Effector CD4-positive, alpha-beta T cell (primary cell): ENCODE measurements at places on chromosomes 13 and 19.

DNA sequence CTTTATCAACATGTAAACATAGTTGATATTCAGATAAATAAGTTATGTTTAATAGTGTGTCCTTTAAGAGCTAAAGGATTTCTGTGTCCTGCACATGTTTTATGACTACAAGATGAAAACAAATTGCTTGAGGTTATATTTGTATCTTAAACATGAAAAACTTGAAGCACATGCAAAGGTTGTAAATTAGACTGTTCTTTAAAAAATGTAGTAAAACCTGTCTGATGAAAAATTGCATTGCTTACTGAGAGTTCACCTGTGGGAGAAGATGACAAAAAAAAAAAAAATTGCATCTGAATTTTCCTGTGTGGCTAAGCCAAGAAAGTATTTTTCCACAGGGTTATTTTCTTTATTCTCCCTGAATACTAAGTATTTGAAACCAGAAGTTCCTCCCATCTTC, 25.7 kb upstream of the LMO7 start:
- DNase-seq: no peak

DNA sequence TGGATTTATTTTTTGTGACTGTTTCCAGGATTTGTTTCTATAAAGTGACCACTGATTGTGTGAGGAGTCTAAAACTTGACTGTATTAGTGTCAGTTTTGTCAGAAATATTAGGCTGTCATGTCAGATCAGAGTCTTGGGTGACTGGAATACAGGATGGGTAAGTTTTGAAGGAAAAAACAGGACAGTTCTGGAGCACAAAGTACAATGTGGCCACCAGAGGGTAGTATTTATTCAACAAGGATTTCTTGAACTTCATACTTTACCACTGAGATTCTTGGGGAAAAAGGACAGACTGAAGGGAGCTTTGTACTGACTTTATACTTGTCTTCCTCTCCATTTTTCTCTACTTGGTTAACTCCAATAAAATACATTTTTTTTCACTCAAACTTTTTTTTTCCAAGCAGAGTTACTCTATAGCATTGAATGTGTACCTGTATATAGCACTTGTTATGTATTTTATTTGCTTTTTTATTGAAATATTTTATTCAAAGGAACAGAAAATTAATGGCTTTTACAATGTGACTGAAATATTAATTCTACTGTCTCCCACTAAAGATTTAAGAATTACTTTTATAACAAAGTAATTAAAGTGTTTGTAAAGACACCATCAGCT, 51.1 kb downstream of the LMO7 start:
- DNase-seq: no peak

DNA sequence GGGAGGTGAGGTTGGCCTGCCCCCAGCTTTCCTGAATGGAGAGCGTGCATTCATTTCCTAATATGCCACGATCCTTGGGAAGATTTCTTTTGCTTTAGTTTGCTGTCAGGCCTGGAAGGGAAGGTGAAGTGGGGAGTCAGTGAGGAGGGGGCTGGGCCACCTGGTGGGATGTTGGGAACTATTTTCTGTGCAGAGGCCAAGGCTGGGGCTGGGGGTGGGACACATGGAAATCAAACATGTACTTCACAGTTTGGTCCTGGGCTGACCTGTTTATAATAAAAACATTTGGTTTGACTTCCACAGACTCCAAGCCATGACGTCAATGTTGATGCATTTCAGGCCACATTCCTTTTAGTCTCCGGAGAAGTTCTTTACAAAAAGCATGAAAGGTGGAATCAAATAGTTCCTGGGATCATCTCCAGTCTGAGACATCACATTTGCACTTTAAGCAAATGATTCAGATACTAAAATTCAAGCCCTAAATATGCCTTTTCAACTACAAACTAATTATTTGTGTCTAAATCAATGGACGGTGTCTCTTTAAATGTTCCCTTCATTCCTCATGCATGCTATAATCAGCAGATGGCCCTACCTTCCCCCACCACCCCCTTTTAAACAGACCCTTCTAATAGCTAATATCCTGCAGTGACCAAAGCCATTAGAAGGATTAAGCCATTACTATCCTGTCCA, 41.5 kb upstream of the MEDAG start:
- DNase-seq: no peak

DNA sequence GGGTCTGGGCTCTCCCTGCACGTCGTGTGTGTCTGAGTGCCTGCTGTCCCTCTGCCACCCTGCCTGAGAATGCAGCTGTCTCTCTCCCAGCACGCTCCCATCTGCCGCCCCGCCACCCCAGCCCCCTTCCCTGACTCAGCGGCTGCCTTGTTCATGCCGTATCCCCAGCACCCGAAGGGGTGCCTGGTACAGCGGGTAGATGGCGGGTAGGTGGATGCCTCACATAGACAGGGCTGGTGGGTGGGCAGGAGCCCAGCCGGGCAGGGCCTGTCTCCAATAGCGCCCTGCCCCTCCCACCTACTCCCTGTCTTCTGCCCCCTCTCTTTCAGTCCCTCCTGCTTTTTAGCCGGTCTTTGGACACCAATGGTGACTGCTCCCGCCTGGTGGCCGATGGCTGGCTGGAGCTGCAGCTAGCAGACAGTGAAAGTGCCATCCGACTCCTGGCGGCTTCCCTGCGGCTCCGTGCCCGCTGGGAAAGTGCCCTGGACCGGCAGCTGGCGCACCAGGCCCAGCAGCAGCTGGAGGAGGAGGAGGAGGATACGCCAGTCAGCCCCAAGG, 30.3 kb downstream of the DHX34 start:
- DNase-seq: no peak

DNA sequence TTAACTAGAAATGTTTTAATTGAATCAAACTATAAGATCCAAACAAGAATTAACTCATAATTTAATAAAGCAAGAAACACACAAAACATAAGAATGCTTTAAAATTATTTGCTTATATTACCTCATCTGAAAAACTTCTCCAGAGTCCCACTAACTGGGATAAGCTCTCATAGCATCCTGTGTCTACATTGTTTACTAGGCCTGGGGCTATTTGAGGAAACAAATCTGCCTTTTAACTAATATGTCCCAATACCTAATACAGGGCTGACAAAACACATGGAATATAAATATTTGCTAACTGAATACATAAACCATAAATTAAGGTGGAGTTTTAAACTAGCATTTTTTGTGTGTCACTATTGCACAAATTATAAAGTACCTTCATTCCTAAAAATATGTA, 1399.8 kb upstream of the SLC10A2 start:
- no peak for DNase-seq
